ENCODE measurements at places on chromosomes 4 and X.

- no peak for DNase-seq
These were observed 349.3 kb downstream of the PTTG2 start for GRCh38 chr4:38309471-38309870.

- no peak for DNase-seq
These were observed 125.9 kb downstream of the NSUN7 start for GRCh38 chr4:40875507-40876150.

- DNase-seq = no peak
These were observed 4.4 kb upstream of the SOWAHB start for GRCh38 chr4:76902233-76902890.

GRCh38 chr4:41561244-41561643 is 23.3 kb downstream of the LIMCH1 start:
- no peak for DNase-seq

DNA sequence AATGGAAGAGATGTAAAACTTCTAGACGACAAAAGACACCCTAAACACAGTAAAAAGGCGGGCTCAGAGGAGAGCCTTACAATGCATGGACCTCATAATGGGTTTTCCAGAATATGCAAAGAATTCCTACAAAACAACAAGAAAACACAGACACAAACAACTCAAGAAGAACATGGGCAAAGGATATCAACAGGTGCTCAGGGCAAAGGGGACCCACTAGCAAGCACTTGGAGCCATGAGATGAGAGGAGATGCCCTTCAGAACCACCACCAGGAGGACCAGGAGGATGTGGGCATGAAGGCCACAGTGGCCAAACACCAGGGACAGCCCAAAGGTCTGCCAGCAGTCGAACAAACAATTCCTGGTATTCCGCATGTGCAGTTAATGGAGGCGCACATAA is 17.2 kb downstream of the PDZD4 start:
- DNase-seq = no peak

DNA sequence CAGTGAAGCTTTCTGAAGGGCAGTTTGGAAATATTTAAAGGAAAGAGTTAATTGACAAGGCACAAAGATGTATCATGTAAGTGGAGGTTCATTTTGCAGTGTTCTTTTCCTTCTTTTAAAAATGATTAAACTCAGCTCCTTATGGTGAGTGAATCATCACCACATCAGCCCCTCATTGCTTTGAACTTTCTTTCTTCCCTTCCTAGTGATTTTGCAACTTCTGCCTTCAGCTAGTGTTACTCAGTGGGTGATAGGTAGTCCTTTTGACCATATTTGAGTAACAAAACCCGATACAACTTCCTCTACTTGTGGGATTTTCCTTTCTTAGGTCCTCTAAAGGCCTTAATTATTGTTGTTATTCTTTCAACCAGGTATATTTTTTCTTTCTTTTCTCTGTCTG is 8.2 kb downstream of the ZCCHC4 start:
- DNase-seq = no peak

GRCh38 chr4:128665514-128665913 is 144.0 kb upstream of the JADE1 start:
- DNase-seq = no peak

GRCh38 chrX:71301195-71301924 is at the start of gene ITGB1BP2:
Gene ITGB1BP2 (plus strand): TSS chrX:71301750. CDS start chrX:71301807, 57 bp downstream.
- DNase-seq = no peak

GRCh38 chr4:109169170-109169569 is 133.3 kb downstream of the COL25A1 start:
- no peak for DNase-seq

- no peak for DNase-seq
These were observed 319.0 kb downstream of the DKK2 start for GRCh38 chr4:106717091-106717490.

GRCh38 chr4:170122252-170122651 is 32.5 kb upstream of the AADAT start:
- DNase-seq = no peak

DNA sequence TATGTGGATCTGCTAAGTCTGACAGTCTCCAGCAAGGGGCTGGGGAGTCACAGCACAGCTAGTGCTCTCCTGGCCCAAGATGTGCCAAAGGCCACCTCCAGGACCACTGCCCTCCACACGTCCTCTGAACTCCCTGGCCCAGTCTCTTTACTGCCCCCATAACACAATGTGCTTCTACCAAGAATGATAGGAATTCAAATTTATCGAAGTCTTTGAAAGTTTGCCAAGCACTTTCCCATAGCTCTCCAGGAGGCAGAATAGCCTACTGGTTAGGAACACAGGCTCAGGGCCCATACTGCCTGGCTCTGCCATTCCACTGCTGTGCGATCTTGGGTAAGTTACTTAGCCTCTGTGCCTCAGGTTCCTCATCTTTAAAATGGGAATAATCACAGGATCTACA is 86.7 kb downstream of the NHSL2 start:
- no peak for DNase-seq
